ENCODE measurements at places on chromosomes 6 and 20.
A peak's percentile ranks its signal among the peaks of the same experiment; 100 is the strongest.

DNA sequence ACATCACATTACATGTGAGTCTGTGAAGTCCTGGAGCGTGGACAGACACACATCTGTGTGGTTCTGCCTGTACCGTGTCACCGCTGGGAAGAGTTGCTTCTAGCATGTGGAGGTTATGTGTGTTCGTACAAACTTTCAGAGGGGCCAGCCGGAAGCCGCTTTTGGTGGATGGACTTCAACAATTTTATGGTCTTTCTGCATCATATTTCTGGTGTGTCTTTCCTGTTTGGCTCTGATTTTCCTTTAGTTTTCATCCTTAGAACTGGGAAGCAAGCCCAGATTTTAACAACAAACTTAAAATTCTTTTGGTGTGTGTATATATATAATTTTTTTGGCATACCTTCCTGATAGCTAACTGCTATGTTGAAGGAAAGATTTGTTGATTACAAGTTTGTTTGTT lies 71.2 kb downstream of the TIAM2 start:
- peak; percentile 83 for DNase-seq

- DNase-seq, result no peak
These were observed 76.2 kb upstream of the FRMD1 start for GRCh38 chr6:168155193-168155592.

- DNase-seq, result no peak
These were observed 121.5 kb upstream of the ARG1 start for GRCh38 chr6:131451321-131452144.

DNA sequence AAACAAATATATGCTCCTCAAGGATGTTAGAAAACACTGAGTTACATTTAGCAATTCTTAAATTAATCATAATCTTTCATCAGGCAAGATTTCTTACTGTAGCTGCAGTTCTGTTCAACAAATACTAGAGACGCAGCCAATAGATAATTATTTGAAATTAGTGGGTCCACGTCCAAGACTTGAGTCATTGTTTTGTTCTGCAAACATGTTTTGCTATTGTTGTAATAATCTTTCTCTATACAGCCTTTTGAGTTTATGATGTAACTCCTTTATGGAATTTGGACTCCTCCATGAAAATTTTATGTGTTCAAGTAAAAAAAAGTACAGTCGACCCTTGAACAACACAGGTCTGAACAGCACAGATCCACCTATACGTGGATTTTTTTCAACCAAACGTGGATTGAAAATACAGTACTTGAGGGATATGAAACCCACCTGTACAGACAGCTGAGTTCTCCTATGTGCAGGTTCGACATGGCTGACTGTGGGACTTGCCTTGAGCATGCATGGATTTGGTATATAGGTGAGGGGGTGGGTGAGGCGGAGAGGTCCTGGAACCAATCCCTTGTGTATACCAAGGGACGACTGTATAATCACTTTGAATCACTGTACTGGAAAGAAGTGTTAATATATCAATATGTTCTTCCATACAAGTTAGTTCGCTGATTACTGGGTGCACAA lies 41.3 kb upstream of the SLC22A16 start:
- no peak for DNase-seq

DNA sequence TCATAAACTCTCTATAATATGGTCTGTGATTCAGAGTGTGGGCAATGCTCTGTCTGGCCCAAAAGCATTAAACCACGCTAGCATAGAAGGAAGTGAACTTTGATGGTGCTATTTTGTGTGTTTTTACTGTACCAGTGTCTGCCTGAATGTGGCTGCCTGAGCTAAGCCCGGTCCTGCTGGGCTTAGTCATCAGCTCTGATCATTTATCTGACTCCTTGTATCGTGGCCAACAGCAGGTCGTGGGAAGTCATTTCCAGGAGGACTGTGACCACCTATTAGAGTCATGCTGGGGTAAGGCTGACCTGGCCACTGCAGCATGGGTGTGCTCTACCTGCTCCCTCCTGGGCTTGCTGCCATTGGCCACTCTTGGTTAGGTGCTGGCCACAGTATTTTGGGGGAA lies 239.1 kb upstream of the CEP162 start:
- no peak for DNase-seq

DNA sequence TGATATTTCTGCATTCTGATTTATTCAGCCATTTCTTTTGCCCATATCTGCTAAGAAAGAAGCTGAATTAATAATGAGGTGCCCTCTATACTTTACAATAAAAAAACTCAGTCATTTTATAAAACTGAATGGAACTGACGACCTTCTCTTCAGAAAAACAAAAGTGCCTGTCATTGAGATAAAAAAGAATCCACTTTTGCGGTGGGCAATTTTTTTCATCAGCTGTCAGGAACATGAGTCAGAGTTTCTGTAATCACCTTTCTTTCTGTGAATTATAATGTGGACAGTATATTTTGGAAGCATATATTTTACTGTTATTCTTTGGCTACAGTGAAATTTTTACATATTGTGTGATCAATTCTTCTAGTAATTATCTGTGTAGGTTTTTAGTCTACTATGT lies 33.4 kb downstream of the IL20RA start:
- no peak for DNase-seq

- DNase-seq, result peak; percentile 74
These were observed 90.0 kb upstream of the IFNGR1 start for GRCh38 chr6:137309078-137309762.

GRCh38 chr20:52493171-52493721 lies 301.7 kb upstream of the ZFP64 start:
- peak; percentile 61 for DNase-seq

DNA sequence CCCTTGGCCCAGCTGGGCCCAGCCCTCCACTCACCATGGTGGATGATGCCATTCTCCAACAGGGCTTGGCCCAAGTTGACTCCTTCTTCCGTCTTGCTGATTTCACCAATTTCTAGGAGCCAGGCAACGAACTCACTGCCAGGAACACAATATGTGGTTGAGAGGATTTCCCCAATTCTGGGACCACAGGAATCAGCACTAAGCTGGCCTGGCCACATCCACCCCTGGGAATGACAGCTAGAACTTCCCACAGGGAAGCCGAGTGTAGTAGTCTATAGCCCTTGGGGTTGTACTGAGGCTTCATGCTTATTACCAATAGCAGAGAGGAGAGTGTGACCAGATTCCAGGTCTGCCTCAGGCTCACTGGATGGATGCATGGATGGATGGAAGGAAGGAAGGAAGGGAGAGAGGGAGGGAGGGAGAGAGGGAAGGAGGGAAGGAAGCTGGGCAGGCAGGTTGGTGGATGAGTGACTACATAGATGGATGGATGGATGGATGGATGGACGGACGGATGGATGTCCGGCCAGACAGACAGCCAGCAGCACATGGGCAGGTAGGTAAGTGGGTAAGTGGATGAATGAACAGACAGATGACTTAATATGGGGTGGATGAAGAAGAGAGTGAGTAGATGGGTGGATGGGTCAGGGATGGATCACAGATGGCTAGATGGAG lies 146.5 kb downstream of the PREX1 start:
- peak; percentile 44 for DNase-seq

GRCh38 chr6:62298745-62299392 lies 12.8 kb upstream of the KHDRBS2 start:
- no peak for DNase-seq

DNA sequence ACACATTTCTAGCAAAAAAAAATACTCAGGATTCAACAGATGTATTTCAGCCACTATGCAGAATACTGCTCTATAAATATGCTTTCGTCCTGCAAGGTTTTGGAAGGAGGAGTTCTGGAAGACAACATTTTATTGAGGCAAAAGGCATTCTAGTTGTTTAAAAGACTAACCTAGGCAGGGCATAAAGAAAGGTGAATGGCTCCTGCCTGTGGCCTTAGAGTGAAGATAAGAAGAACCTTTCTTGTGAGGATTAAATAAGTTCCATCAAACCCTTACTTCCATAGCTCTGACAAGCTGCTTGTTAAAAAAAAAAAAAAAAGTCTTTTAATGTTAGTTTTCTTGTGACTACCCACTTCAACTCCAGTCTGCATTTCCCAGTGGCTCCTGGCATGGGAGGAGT lies 139.8 kb downstream of the ADGRB3 start:
- DNase-seq, result no peak

DNA sequence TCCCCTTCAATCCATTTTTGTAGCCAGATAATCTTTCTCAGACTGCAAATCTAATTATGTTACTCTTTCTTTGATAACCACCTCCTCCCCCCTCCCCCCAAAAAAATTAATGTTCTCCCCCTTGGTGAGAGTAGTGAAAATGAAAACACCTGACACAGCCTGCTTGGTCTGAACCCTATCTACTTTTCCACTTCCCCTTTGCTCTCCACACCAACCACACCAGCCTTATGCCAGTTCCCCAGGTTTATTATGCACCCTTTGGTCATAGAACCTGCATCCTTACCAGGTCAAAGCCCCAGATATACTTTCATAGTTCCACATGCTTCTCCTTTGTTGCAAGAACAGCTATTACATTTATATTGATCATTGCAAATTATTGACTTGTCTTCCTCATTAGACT lies 19.4 kb downstream of the PFDN4 start:
- no peak for DNase-seq

- no peak for DNase-seq
These were observed 344.4 kb downstream of the ESR1 start for GRCh38 chr6:152151920-152152319.

GRCh38 chr6:17714879-17715851 lies 8.4 kb upstream of the NUP153 start:
- no peak for DNase-seq

Data from femur (tissue), 1 donor.